ENCODE measurements at places on chromosomes 6 and 20.

DNA sequence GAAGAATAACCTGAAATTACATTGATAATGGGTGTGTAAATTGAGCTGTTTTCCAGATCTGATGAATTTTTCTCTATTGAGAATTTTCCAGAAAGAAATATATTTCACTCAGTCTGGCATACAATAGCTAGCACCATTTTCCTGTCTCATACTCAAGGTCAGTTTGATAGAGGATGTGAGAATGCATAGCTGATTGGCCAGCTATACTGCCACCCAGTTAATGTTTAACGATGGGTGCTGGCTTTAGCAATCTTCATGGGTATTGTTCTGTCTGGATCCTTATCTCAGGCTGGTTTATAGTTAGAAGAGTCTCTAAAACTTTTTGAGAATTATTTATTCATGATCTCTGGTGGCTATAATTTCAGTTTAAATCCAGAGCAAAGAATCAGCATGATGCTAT, 147.4 kb downstream of the HDGFL1 start:
- no peak for DNase-seq

GRCh38 chr20:4160761-4161305, 145.5 kb upstream of the RNF24 start:
- DNase-seq: peak; percentile 78

- no peak for DNase-seq
Observed at GRCh38 chr6:12249541-12250382, 40.4 kb upstream of the EDN1 start.

- DNase-seq: peak; percentile 31
Observed at GRCh38 chr6:87333591-87334181, 4.6 kb upstream of the GJB7 start.

DNA sequence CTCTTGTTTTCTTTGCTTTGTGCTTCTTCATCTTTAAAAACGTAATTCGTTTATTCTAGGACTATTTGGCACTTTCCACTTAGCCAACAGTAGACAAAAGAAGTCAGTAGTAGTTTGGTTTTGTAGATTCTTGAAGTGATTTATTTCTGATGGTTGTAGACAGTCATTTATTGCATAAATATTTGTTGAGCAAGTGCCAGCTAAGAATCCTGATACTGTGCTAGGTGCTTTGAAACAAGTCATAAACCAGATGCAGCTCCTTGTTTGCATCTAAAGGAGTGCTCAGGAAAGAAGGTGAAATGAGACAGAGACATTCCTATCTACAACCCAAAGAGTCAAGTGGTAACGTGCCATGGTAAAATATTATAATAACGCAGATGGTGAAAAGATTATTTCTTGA, 469.1 kb downstream of the GJA1 start:
- no peak for DNase-seq

DNA sequence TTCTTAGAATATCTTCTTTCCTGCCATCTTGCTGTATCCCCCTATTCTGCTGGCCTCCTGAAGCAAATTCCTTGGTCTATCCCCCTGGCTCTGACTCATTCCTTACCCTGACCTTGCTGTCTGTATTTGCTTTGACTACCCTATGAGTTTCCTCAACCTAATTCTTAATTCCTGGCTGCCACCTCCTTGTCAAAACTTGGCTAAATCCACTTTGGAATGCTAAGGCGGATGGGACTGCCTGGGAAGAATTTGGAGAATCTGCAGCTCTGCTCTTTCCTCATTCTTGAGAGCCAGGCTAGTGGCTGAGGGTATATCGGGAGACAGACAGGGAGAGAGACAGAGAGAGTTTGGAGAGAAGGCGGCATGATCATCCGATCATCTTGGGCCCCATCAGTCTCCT, 24.4 kb downstream of the CAP2 start:
- DNase-seq: no peak

DNA sequence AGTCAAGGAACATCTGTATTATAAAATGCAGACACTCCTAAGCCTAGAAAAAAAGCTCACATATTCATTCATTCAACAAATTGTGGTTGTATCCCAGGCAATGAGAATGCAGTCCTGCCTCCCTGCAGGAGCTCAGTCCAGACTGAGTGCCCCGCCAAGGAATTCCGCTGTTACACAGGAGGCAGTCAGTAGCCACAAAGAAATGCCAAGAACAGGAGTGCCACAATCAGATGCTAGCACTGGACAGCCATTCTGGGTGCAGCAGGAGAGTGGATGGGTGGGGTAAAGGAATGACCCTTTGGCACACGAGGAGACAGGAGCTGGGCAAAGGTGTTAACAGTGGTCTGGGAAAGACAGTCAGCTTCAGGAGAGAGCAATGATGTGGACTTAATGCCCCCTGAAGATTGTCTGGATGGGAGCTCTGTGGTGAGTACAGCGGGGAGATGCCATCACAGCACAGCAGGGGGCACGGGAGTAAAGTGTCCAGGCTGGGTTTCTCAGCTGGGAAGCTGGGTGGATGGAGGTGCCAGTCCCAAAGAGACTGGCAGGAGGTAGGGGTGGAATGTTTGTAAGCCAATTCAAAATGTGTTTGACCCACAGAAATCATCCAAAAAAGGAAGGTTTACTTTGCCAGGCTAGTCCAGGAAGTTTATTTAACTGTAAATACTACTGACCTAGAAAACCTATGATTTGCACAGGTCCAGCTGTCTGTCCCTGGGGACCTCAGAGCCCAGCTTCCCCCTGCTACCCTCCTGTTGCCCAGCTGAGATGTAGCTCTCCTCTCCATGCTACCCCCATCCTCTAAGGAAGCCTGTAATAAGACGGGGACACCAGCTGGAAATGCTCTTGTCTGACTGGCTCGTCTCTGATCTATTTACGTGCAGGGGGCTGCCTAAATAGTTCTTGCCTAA, 84.1 kb downstream of the SLC23A2 start:
- no peak for DNase-seq

DNA sequence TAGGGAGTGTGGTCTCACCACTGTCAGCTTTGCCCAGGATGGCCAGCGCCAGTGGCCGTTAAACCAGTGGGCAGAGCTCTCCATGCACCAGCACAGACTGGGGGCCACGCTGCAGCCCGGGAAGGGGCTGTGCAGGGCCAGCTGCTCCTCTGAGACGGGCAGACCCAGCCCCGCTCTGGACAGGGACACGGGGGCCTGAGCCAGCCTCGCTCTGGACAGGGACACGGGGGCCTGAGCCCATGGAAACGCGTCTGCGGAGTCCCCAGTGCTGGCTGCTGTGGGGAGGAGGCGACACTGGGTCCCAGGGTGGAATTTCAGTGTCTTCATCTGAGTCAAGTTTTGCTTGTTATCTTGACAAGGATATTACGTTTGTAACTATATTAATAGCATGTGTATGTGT, 402.7 kb downstream of the CDH4 start:
- no peak for DNase-seq

GRCh38 chr6:117938311-117938995, 31.4 kb downstream of the SLC35F1 start:
- DNase-seq: no peak

DNA sequence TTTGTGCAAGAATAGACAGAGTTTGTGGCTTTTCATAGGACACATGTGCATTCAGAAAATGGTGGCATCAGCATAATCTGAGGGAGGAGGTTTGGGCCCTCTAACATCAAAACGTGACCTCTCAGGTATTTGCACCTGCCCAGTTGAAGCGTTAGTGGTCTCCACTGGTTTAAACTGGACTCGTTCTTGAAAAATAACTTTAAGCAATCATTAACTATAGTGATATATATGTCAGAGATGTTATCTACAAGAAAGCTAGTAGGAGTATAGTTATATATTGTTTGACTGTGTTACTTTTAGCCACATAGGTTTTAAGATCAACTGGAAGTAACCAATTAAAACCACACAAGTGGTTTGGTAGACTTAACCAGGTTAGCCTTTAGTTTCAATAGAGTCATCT, 607.4 kb downstream of the MAFB start:
- no peak for DNase-seq

DNA sequence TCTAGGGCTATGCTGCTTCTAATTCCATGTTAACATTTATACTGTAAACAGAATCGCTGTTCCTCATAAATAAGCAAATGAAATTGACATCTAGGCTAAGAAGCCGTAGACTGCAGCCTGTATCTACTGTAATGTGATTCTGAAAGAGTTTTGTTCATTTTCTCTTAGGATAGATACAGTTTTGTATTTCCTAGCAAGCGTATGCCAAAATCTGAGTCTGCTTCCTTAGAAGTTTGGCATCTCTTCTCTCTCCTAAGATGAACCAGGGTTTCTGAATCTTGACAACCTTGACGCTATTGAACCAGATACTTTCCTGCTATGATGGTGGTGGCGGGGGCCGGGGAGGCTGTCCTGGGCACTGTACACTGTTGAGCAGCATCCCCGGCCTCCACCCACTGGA, 198.0 kb downstream of the TSHZ2 start:
- no peak for DNase-seq

- DNase-seq: no peak
Observed at GRCh38 chr6:56851074-56851473, 103.8 kb upstream of the BEND6 start.

GRCh38 chr20:19405958-19406357, 193.5 kb downstream of the SLC24A3 start:
- no peak for DNase-seq

GRCh38 chr6:139341060-139341459, 33.4 kb downstream of the CITED2 start:
- DNase-seq: no peak

DNA sequence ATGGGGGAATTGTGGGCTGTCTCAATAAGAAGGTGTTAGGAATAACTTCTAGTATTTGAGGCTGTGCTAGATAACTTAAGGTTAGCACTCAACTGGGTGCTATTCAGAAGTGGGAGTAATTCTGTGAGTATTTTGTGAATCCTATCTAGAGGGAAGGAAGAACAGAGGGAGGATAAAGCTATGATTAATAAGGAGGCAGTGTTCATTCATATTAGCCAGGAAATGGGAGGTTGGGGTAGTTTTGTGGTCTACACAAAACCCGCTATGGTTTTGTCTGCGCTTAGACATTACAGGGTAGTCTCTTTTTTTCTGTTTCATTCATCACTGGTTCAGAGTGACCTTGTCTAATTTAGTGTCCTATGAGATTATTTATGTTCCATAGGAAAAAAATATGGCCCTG, 341.0 kb downstream of the ARHGAP18 start:
- no peak for DNase-seq

- DNase-seq: peak; percentile 61
Observed at GRCh38 chr20:41029150-41029901, 704 bp downstream of the TOP1 start.

- no peak for DNase-seq
Observed at GRCh38 chr6:52541135-52541534, 35.7 kb downstream of the TRAM2 start.

DNA sequence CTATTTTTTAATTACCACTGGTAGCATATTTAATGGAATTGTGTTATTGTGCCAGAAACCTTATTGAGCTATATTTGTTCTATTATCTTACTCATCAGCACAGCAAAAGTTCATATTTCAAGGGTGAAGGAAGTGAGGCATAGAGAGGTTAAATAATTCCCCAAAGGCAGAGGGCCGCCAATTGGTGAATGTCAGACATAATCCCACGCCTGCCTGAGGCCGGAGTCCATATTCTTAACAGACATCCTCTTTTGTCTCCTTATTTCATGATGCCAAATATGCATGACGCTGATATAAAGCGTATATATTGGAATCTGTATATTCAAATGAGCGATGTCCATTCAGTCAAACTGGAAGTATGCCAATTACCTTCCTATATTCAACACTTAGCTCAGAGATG, 505.0 kb upstream of the SLC35B3 start:
- DNase-seq: no peak

- DNase-seq: peak; percentile 78
Observed at GRCh38 chr20:50446351-50447101, 63.7 kb upstream of the PTPN1 start.

GRCh38 chr6:144662812-144663365, 377.8 kb downstream of the UTRN start:
- peak; percentile 37 for DNase-seq
